Activated T-cell treated with anti-CD3 and anti-CD28 coated beads for 4 hours (primary cell): ENCODE measurements at places on chromosomes 3 and 15.

- no peak for DNase-seq
Observed at GRCh38 chr15:98722209-98722608, 73.9 kb downstream of the IGF1R start.

- no peak for DNase-seq
Observed at GRCh38 chr15:31499236-31499952, 172.8 kb downstream of the KLF13 start.

GRCh38 chr3:156353563-156353962 is 201.4 kb downstream of the SSR3 start:
- DNase-seq = no peak

DNA sequence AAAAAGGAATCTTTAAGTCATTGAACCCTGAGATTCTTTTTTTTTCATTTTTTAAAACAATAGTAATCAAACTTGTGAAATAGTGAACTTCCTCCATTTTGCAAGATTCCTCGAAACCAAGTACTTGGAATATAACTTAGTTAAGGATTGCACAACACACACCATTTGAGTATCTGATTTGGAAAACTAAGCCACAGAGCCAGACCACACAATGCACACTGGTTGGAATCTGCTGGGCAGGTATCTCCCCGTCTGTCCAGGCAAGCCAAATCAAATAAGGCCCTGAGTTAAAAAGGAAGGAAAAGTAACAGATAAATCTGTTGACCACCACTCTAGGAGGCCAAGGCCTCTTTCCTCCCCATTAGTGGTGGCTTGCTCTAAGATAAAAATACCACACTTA is 177.5 kb upstream of the ICE2 start:
- DNase-seq = no peak

GRCh38 chr3:136714020-136714419 is 38.2 kb downstream of the STAG1 start:
- DNase-seq = no peak

GRCh38 chr3:149808209-149808829 is 4.7 kb upstream of the RNF13 start:
- DNase-seq = peak; percentile 43
